Right atrium auricular region (tissue), 2 donors: ENCODE measurements at places on chromosomes 5 and 9.

- DNase-seq: no peak
These were observed 4.8 kb downstream of the FOXE1 start for GRCh38 chr9:97857606-97858392.

DNA sequence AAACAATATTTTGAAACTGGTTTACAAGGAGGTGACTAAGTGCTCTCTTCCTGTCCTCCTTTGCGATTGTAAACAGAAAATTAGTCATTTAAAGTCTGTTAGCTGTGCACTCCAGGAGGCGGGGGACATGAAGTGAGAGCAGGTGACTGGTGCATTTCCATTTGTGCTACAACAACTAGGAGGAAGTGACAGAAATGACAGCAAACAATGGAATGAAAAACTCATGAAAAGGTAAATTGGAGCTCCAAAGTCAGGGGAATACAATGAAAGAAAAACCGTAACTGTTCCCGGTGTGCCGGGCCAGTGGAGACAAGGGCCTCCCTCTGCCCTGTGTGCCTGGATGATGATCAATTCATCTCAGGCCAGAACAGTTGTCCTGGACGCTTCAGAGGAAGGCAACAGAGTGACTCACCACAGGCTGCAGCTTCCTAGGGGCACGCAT lies 439.9 kb downstream of the GADD45G start:
- no peak for DNase-seq

GRCh38 chr9:70315389-70315788 lies 56.6 kb downstream of the SMC5 start:
- no peak for DNase-seq

GRCh38 chr5:103624675-103625074 lies 62.1 kb upstream of the NUDT12 start:
- no peak for DNase-seq

DNA sequence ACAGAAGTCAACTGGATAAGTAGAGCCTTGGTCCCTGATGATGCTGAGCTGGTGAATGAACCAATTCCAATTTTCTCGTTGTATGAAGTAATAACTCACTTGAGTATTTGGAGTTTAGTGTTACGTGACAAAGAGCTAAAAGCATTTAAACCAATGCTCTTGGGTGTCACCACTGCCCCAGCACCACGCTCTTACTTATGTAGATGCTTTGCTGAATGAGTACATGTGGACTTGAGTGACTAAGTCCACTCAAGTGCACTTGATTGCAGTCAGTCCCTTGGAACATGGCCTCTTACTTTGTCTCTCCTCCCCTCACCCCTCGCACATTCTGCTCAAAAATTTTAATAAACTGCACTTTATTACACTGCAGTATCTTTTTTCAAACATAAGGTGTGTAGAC lies 184.0 kb downstream of the MAN2A1 start:
- DNase-seq: no peak

- no peak for DNase-seq
These were observed 11.9 kb downstream of the BASP1 start for GRCh38 chr5:17229313-17229712.

GRCh38 chr5:177350776-177351391 lies 584 bp downstream of the LMAN2 start:
- no peak for DNase-seq

GRCh38 chr9:14344053-14344524 lies 30.1 kb upstream of the NFIB start:
- no peak for DNase-seq

- no peak for DNase-seq
These were observed 115.4 kb downstream of the DENND1A start for GRCh38 chr9:123814496-123814895.

DNA sequence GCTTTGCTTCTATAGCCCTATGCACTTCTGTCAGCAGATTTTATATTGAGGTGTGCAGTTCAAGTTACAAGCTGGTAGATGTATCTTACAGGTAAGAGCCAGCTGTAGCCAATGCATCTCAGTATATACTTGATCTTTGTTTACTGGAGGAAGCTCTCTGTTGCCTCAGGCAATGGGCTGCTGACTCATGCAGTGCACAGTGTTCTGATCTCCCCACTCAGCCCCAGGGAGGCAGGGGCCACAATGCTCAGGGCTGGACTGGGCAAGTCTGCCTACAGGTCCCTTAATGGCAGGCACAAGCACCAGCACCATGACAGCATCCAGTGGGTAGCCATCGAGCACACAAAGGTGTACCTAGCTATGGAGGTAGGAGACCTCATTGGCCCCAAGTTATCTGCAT lies 178.8 kb upstream of the CDH10 start:
- no peak for DNase-seq

GRCh38 chr9:121887553-121888437 lies 205.3 kb downstream of the TTLL11 start:
- DNase-seq: no peak
